ENCODE measurements at places on chromosomes 2 and 18.
A peak's percentile ranks its signal among the peaks of the same experiment; 100 is the strongest.

DNA sequence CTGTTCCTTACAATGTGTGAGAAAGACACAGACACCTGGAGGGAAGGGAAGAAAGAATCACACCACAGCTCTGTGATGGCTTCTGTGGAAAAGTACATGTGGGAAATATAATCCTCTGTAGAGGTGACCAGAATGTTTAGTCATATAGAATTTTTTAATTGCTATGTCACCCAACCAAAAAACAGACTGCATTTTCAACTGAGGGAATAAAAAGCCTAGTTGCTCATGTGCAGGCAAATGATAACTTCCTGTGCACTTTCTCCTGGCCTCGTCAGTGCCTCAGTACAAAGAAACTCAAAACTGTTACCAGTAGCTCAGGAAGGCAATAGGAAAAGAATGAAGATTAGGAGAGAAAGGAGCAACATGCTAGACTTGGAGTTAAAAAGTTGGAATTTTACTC is 326.8 kb downstream of the OSR1 start:
- no peak for DNase-seq

DNA sequence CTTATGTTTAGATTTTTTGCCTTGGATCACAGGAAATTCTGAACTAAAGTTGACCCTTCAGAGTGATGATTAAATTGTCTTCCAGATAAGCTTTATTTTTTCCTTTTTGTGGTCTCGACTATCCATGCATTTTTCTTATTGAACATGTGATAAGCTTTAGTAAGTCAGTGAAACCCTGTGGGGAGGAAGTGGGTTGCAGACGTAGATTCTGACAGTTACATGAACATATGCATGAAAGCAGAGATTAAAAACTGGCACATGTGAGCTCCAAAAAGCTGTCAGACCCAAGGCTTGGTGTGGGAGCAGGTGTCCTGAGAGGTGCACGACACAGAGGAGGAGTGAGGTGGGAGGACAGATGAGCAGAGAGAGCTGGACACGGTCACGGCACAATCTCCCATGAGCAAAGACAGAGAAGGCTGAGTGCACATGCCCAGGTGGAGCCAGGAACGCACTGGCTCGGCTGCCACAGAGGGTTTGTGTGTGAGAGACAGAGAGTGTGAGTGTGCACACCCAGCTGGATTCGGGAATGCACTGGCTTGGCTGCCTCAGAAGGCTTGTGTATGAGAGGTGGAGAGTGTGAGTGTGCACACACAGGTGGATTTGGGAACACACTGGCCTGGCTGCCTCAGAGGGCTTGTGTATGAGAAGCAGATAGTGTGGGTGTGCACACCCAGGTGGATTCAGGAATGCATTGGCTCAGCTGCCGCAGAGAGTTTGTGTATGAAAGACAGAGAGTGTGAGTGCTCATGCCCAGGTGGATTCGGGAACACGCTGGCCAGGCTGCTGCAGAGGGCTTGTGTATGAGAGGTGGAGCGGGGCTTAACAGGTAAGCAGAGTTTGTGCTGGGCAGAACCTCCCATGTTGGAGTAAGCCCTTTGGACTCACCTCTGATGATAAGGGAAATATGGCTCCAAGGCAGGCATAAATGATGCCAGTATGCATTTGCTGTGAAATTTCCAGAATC is 849.1 kb upstream of the SALL3 start:
- no peak for DNase-seq

- DNase-seq = no peak
Measured at GRCh38 chr2:19272039-19272438, 86.4 kb downstream of the OSR1 start.

- no peak for DNase-seq
Measured at GRCh38 chr2:241909769-241910168, 40.2 kb downstream of the RTP5 start.

- no peak for DNase-seq
Measured at GRCh38 chr2:31903109-31903780, 107.6 kb downstream of the MEMO1 start.

- DNase-seq = no peak
Measured at GRCh38 chr2:161147856-161148255, 12.4 kb upstream of the TANK start.

DNA sequence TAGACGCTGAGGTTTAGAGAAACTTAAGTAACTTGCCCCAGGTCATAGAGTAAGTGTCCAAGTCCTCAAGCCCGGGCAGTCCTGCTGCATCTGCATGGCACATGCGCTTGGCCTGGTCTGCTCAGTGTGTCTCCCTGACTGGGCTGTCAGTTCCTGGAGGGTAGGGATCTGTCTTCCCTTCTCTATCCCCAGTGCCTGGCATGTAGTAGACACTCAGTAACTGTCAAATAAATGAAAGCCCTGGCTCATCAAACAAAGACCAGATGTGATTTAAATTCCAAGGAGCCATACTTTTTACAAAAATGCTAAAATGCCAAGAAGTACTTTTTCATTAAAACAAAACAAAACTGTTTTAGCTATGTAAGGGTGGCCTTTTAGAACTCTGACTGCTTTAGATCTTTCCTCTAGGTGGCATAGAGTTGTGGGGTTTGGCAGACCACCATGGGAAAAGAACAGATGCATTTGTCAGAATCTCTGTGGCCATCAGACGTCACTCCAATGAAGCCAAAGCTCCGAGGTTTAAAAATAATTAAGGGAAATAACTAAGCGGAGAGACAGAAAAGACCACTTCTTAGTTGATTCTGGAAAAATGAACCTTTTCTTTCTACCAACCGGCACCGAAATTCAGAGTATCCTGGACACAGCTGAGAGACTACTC is 34.0 kb downstream of the EPAS1 start:
- DNase-seq = no peak

GRCh38 chr2:58163913-58164312 is 77.2 kb downstream of the FANCL start:
- DNase-seq = no peak

DNA sequence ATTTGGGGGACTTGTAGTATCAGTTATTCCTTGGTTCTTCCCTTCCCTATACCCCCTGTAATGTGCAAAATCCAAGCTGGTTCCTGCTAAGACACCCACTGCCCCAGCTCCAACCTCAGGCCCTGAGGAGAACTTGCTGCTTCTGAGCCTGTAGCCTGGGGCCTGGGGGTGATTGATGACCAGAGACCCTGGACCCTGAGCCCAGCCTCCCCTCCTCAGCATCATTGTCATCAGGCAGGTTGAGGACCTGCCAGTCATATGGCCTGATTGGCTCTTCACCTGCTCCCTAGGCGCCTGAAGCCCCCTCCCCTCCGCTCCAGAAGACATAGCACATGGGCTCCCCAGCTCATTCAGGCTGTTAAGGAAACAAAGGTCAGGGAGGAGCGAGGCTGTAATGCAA is 73.8 kb upstream of the YWHAQ start:
- no peak for DNase-seq

DNA sequence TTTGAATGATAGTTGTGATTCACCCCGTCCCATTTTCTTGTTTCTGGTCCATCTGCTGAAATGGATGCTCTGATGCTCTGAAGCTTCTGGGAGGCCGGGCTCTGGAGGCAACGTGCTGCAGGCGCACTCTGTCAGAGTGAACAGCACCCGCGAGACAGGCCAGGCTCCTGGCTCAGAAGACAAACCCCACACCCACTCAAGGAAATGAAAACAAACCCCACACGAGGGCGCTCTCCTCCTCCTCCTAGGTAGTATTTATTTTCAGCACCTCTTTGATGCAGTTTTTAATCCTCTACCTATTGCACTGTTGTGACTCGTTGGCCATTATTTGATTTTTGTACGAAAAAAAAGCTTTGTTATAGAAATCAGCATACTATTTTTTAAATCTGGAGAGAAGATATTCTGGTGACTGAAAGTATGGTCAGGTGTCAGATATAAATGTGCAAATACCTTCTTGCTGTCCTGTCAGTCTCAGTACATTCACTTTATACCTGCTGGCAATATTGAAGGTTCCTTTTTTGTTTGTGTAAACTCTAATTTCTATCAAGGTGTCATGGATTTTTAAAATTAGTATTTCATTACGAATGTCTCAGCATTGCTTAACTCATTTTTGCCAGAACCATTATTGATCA is 10.3 kb upstream of the CHST10 start:
- DNase-seq = peak; percentile 16

GRCh38 chr2:663221-663620 is 14.0 kb downstream of the TMEM18 start:
- DNase-seq = no peak

DNA sequence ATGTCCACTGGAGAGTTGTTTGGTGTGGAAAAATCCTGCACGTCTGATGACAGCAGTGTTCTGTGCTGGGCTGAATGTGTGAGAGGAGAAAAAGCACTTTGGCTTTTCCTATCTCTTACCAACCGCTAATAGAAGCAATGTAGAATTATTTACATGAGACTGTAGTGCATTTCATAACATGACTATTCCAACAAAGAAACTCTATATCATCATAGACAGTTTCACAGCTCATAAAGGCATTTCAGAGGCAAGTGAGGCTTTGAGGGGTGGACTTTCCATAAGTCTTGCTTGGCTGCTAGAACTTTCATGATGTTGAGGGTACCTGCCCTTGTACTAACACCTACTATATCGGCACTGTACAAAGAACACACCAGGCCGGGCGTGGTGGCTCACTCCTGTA is 345.1 kb upstream of the RAB12 start:
- DNase-seq = no peak

- DNase-seq = no peak
Measured at GRCh38 chr2:9327873-9328352, 95.4 kb downstream of the ITGB1BP1 start.

- DNase-seq = no peak
Measured at GRCh38 chr2:206572725-206573124, 69.6 kb upstream of the FAM237A start.

- DNase-seq = no peak
Measured at GRCh38 chr2:64311948-64312621, 141.9 kb upstream of the LGALSL start.

DNA sequence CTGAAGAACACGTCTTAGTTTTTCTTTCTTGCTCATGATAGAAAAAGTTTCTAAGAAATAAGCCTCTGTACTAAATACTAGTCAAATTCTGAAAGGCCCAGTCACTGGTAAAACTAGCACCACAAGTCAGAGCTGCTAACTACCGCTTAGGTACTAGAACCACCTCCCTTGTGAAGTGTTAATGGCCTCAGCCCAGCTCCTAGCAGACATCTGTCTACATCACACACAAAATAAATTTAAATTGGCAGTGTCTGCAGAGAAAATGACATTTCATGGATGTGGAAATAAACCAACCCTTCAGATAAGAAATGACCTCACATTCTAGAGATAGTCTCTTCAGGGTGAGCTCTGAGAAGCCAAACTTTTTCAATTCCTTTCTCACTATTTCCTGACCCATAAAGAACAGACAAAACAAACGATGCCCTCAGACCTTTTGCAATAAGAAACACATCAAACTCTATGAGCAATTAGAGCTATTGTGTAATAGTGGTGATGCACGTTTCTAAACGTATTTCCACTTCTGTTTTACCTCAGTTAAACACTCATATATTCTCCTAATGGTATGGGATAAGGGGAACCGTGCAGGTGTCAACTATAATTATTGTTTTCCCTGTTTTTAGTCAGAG is 70.3 kb upstream of the DSG1 start:
- DNase-seq = no peak

GRCh38 chr2:110946902-110947301 is 173.8 kb upstream of the BCL2L11 start:
- no peak for DNase-seq

- no peak for DNase-seq
Measured at GRCh38 chr2:219672406-219672805, 45.0 kb downstream of the SLC4A3 start.

GRCh38 chr2:74957886-74958273 is 563 bp upstream of the POLE4 start:
- no peak for DNase-seq

DNA sequence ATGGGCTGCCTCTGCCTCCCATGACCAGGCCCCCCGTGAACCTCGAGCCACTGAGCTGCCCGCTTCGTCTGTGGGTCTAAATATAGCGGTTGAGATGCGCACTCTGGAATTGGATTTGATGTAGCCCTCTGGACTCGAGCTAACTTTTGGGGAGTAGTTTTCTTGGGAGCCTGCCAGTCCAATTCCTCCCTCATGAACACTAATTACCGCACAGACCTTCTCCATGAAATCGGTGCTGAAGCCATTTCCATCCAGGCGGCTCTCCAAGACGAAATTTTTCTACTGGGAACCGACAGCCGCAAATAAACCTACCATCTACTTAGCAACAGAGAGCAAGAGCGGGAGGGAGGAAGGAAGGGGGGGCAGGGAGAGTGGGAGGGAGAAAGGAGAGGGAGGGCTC is 63.6 kb downstream of the CELF4 start:
- no peak for DNase-seq

DNA sequence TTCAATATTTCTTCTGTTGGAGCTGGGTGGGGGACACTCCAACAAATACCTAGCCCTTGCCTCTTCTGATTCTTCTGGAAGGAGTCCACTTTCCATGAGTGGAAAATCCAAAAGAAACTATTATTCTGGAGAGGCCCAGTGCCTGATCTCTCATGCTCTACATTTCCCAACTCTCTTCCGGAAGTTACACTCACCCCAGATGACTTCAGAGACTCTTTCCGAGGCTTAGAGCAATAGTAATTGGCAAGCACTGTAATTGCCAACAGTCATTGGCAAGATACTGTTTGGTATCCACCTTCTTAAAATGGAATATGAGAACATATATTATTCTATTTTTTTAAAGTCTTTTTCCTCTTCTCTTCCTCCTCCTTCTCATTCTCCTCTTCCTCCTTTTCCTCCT is 60.5 kb upstream of the CYRIA start:
- no peak for DNase-seq

GRCh38 chr2:231565887-231566594 is 26.6 kb upstream of the TEX44 start:
- no peak for DNase-seq

- DNase-seq = no peak
Measured at GRCh38 chr2:235389626-235390025, 104.2 kb upstream of the AGAP1 start.

- no peak for DNase-seq
Measured at GRCh38 chr2:187529977-187530721, 24.1 kb downstream of the TFPI start.

GRCh38 chr2:67159929-67160328 is 237.2 kb upstream of the ETAA1 start:
- no peak for DNase-seq

GRCh38 chr2:120867290-120868241 is 131.9 kb downstream of the GLI2 start:
- DNase-seq = peak; percentile 74

GRCh38 chr2:29317801-29318485 is 202.7 kb downstream of the CLIP4 start:
- no peak for DNase-seq

- no peak for DNase-seq
Measured at GRCh38 chr2:204472375-204472774, 72.9 kb upstream of the PARD3B start.

DNA sequence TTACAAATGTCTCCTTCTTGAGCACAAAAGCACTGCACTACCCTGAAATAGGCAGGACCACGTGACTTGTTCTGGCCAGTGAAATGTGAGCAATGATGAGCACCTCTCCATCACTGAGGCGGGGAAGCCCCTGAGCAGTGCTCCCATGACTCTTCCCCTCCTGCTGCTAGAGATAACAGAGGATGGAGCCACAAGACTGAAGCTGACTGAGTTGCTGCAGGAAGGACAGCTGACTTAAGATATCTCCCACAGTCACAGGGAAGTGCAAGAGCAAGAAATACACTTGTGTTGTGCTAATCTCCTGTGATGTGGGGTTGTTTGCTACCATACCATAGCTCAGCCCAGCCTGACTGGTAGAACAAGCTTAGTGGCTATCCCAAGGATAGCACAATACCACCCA is 38.7 kb downstream of the STK39 start:
- DNase-seq = peak; percentile 24

Data from RCC 7860 (cell line).